ENCODE measurements at places on chromosomes 7 and 10.

DNA sequence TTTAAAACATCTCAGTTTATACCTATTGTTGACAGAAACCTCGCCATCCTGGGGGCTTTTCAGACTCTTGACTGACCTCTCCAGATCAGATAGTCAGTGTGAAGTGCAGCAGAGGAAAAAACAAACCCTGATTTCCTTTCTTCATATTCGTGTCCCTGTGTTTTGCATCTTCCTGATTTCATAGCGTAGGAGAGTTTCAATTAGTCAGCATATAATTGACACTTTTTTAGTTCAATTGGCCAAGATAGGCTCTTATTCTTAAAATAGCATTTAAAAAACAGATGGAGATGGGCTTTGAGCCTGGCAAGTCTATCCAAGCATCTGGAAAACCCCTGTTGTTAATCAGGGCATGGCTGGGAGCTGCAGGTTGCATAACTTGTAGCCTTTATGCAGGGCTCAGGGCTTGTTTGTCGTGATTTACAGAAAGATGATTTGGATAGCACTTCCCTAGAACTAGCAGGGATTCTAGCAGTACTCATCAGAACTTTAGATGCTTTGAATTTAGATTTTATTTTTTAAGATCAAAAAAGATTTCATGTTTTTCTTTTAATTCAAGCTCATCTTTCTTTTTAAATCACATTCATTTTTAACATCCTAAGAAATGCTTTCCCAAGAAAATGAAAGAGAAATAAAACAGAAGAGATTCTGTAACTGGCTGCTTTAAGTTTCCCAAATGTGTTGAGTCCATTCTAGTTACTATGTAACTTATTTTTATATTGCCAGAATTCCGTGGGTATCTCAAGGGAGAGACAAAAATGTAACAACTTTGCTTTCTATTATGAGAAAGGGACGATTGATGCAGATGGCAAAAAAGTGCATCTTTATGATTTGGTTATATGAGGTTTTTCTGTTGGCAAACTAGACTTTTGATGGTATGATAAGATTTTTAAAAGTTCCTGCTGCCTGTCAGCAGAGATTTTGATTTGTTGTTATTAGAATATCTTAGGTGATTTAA lies 270.8 kb upstream of the FZD8 start:
- peak; percentile 62 for DNase-seq

GRCh38 chr10:97889461-97890265 lies 40.0 kb downstream of the GOLGA7B start:
- DNase-seq = peak; percentile 4

- DNase-seq = no peak
These were observed 32.1 kb downstream of the BTRC start for GRCh38 chr10:101385866-101386658.

DNA sequence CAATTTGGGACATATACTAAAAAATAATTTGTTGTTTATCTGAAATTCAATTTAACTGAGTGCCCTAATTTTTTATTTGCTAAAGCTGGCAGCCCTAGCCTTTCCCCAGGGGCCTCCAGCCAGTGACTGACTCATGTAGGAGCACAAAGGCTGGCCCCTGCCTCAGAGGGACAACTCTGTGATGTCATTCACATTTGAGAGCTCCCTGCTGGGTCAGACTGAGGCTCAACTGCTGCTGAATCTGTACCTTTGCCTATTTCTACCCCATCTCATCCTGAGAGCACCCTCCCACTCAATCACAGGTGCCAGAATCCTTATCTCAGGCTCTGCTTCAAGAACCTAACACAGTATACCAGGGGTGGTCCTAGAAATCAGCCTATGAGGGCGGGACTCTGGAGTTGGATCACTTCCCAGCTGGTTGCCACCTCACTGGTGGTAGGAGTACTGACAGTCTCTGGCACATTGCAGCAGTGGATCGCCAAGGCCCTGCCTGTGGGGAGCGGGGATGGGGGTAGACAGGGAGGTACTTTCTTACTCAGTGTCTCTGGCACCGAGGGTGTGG lies 11.6 kb downstream of the GCK start:
- no peak for DNase-seq

GRCh38 chr7:138492423-138492822 lies 32.4 kb downstream of the TRIM24 start:
- no peak for DNase-seq

GRCh38 chr7:108503112-108504026 lies 22.6 kb downstream of the PNPLA8 start:
- DNase-seq = peak; percentile 37

- no peak for DNase-seq
These were observed 336.4 kb upstream of the KMT2E start for GRCh38 chr7:104677587-104677986.

GRCh38 chr7:37071124-37071523 lies 346.8 kb upstream of the AOAH start:
- no peak for DNase-seq

- no peak for DNase-seq
These were observed 230.6 kb upstream of the CHRM2 start for GRCh38 chr7:136637813-136638212.

- peak; percentile 18 for DNase-seq
These were observed 42.6 kb downstream of the ZNF503 start for GRCh38 chr10:75358835-75359421.

DNA sequence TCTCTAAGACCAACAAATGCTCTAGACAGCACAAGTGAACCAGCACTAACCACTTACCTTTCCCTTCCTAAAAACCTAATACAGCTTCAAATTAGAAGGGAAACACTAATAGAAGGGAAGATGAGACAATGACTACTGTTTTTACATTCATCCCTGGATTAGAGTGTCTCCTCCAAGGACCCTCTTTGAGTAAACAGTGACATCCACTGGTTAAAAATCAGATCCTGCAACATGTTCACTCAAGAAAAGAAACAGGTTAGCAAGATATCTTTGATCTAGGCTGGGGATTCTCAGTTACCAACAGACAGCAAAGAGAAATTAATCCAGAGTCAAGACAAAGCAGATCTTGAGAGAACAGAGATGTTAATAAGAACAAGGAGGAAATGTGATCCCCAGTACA lies 177.7 kb upstream of the GHITM start:
- DNase-seq = no peak

DNA sequence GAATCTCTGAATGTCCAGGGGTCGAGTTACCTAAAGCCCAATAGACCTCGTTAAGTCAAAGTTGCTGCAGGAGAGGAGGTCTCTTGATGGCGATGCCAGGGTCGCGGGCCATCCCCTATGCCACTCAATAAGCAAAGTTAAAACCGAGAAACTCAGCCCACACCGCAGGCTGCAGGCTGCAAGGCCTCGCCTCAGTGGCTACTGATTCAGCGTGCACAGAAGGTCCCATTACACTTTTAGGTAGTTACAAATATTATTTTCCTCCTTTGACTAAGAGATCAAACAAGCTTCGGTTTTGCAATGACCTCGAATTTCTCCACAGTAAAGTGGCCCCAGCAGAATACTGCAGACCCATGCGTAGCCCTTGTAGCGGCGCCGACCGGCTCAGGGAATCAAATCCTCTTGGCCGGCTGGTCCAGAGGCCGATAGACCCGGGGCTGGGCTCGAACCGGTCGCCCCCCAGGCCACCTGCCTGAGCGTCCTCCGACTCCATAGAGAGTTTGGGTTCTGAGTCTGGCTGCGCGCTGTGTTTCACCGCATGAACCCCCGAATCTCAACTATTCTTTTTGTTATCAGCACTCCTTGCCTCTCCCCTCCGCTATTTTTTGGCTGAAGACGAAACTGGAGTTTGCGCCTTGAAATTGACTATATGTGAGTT lies 2.3 kb downstream of the C1QL3 start:
- no peak for DNase-seq

- DNase-seq = peak; percentile 10
These were observed 29.4 kb upstream of the SGMS1 start for GRCh38 chr10:50653142-50653541.

DNA sequence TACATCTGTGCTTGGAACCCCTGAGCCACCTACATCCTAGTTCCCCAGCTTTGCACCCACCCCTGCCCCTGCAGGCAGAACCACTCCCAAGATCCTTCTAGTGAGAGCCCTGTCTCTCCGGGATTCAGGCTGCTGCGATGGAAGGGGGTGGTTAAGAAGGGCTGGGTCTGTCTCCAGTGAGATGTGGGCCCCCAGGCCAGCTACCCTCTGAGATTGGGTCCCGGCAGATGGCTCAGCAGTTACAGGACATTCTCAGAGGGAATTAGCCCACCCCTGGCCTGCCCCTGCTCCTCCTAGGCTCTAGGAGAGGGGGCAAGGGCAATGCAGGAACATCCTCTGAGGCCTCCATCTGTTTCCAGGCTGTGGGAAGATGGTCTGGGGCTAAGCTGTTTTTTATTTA lies 27.7 kb downstream of the SLC29A3 start:
- no peak for DNase-seq

DNA sequence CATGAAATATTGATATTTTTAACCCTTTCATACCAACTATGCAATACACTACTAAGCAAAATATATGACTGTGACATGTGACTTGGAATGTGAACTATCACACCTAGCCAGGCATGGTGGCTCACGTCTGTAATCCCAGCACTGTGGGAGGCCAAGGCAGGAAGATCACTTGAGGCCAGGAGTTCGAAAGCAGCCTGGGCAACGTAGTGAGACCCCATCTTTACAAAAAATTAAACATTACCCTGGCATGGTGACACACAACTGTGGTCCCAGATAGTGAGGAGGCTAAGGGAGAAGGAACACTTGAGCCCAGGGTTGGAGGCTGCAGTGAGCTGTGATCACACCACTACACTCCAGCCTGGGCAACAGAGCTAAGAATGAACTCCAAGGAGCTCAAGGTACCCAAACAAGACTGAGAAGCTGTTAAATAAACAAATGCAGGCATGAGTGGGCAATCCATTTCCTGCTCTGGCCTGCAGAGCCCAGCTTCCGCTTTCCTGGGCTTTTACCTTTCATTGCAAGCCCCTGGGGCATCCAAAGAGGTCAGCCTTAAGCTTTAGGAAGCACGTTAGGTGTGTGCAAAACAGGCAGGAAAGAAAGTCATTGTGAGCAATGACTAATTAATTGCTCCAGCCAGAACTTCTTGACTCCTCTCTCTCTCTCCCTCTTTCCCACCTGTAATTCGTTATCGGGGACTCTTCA lies 162.1 kb upstream of the FOXK1 start:
- no peak for DNase-seq

- DNase-seq = no peak
These were observed 110.2 kb downstream of the ELAPOR2 start for GRCh38 chr7:86949052-86949778.

- no peak for DNase-seq
These were observed 320.8 kb upstream of the NFE2L3 start for GRCh38 chr7:25831062-25831691.

GRCh38 chr10:87940210-87940609 lies 76.8 kb downstream of the PTEN start:
- DNase-seq = no peak

Data from AG09319 (cell line).